ENCODE measurements at places on chromosomes 1 and 21.

- DNase-seq: no peak
These were observed 172.2 kb downstream of the CHRM3 start for GRCh38 chr1:239558559-239558958.

- no peak for DNase-seq
These were observed 48.5 kb upstream of the B3GALT5 start for GRCh38 chr21:39564200-39564599.

GRCh38 chr1:74523873-74524480 is 11.6 kb upstream of the LRRC53 start:
- DNase-seq: no peak

DNA sequence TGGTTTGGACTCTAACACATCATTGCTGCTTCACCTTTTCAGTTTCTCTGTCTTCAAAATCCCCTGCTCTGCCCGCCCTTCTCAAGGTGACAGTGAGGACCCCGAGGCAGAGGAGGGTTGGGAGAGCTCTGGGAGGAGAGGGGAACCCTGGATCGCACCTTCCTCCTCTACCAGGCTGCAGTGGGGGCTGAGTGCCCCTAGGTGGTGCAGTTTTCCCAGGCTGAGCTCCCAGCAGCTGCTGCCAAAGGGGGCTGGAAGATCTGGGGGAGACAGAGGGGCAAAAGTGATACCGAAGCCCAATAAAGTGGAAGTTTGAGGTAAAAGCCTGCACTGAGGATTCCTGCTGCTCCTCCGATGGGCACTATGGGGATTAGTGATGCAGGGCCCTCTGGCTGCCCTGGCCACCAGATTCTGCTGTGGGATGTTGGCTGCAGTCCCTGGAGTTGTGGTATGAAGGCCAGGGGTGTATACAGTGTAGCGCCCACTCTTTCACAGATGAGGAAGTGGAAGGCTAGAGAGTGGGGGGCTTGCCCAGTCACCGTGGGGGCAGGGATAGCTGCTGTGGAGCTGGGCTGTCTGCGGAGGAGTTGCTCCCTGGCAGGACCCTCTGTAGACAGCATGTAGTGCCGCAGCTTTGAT is 40.7 kb upstream of the SCMH1 start:
- DNase-seq: no peak

DNA sequence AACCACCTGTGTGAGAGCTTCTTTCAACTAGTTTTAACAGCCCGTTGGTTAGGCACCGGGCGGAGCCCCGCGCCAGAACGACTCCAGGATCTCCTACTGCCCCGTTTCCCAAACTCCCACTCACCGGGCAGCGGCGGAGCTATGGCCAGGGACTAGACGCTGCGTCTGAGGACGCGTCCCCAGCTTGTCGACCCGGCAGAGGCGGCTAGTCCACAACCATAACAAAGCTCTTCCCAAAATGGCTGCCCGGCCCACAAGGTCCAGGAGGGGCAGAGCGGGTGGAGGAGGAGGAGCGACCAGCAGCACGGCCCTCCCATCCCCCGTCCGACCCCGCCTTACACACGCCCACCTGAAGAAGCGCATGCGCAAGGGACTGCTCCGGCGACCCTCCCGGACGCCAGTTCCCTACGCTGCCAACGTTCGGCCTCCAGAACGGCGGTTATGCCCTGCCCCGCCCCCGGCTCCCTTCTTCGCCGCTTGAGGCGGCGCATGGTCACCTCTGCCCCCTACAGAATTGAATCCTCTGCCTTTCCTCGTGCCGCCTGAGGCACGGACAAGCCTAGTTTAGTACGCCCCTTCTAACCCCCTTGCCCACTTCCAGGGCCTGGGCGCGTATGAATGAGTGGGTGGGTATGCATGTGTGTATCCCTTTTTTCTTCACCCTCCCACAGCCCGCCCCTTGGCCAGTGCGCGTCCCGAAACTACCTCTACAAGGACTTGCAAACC is at the start of gene GPBP1L1:
Gene GPBP1L1, minus strand, starts transcription at position 246 of the 726 bp plus-strand sequence. CDS start 27,446 bp downstream, outside the sequence.
- peak; percentile 97 for DNase-seq

- DNase-seq: no peak
These were observed 104.0 kb downstream of the CDC7 start for GRCh38 chr1:91604632-91605031.

DNA sequence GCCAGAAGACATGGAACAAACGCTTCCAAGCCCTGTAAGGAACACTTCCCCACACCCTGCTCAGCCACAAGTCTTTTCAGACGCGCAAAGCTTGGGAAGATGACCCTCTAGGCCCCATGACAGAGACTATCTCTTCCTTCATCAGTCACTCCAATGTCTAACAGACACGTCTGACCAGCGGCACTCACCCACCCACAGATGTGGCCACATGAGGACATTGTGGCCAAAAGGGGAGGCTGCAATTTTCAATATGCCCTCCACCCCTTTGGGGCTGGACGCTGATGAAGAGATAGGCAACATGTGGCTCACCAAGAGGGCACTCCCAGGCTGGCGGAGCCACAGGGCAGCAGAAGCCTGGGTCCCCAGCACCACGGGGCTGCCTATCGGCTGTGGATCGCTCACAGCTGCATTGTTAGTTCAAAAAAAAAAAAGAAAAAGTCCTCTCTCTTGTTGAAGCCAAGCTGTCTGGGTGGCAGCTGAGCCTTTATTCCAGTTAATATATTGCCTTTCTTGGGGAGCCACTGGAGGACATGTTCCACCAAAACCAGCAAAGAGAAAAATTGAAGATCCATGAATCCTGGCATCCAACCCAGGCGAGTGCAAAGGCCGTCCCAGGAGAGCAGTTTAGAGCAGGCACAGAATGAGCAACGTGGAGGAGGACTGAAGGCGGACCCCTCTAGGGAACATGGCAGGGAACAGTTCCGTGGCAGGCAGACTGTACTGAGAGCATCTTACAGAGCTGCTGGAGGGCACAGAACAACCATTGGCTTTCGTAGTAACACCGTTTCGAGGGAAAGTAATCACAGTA is 52.7 kb upstream of the GPR153 start:
- DNase-seq: no peak

DNA sequence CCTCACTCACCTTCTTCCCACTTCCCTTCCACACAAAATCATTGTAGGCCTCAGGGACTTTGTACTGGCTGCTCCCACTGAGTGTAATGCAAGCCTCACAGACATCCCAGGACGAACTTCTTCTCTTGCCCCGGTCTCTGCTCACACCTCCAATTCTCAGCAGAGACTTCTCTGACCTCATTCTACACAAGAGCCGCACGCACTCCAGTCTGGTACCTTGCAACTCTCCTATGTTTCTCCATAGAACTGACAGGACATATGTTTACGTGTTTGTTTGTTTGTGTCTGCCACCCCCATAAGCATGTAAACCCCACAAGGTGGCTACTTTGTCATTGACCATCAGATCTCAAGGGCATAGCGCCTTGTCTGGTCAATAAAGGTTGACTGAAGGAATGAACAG is 350.8 kb downstream of the AJAP1 start:
- no peak for DNase-seq

DNA sequence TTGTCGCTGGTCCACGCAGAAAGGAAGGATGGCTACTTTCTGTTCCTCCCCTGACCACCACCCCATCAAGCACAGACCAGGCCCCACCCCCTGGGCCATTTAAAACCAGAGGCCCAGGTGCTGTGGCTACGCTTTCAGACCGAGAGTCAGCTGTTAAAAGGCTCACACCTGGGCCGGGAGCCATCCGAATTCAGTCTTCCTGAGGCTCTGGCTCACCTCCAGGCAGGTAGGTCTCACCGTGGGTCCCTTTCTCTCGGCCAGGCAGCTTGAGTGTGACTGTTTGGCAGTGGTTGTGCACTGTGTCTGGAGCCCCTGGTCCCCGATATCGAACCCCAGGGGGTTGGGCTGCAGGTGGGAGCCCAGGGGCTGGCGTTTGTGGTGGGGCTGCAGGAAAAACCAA is 7.2 kb downstream of the ACTL8 start:
- DNase-seq: no peak

- no peak for DNase-seq
These were observed 20.3 kb downstream of the ENO1 start for GRCh38 chr1:8858112-8858668.

GRCh38 chr1:40794974-40795715 is 11.6 kb downstream of the KCNQ4 start:
- DNase-seq: no peak

DNA sequence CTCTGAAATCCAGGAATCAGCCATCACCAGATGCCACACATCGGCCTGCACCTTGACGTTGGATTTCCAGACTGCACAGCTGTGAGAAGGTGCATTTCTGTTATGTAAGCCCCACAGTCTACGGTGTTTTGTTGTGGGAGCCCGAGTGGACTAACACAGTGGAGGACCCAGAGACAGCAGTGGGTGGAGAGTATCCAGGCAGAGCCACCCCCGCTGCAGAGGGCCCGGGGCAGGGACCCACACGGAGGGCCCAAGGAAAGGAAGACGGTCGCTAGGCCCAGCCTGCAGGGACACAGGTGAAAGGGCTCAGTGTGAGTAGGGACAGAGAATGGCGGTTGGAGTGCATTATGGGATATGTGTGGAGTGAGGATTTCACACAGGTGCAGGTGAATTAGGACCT is 288.3 kb upstream of the AJAP1 start:
- DNase-seq: no peak

GRCh38 chr1:241447031-241447644 is 72.4 kb downstream of the FH start:
- DNase-seq: no peak

GRCh38 chr1:185555743-185556142 is 178.4 kb upstream of the HMCN1 start:
- DNase-seq: no peak

DNA sequence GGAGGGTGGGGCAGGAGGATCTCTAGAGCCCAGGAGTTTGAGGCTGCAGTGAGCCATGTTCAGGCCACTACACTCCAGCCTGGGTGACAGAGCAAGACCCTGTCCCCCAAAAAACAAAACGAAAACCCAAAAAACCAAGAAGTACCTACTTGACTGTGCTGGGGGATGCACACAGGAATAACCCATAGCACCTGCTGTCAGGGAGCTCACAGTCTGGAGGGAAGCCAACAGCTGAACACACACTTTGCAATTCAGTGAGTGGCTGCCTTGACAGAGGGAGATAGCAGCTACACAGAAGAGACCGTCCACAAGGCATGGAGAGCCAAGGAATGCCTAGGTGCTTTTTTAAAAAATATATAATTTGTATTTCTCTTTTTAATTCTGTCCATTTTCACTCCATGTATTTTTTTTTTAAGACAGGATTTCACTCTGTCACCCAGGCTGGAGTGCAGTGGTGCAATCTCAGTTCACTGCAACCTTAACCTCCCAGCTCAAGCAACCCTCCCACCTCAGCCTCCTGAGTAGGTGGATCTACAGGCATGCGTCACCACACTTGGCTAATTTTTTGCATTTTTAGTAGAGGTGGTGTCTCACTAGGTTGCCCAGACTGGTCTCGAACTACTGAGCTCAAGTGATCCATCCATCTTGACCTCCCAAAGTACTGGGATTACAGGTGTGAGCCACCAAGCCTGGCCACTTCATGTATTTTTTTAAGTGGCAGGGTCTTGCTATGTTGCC is 68.7 kb downstream of the NID1 start:
- no peak for DNase-seq

DNA sequence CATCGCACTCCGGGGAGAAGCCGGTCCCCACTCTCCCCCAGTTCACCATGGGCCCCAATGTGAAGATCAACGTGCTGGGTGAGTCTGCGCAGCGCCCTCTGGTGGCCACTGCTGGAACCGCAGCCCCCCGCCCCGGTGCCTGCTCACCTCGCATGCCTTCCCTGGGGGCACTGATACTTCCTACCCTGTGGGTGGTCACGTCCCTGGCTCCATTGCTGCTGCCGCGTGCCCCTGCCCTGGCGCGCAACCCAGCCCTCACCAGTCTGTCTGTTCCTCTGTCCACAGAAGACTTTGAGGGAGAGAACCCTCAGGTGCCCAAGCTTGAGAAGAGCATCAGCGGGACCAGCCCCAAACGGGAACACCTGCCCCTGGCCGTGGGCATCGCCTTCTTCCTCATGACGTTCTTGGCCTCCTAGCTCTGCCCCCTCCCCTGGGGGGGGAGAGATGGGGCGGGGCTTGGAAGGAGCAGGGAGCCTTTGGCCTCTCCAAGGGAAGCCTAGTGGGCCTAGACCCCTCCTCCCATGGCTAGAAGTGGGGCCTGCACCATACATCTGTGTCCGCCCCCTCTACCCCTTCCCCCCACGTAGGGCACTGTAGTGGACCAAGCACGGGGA is 7.6 kb downstream of the EFNA3 start:
- peak; percentile 80 for DNase-seq

- no peak for DNase-seq
These were observed 298.0 kb upstream of the CXADR start for GRCh38 chr21:17214801-17215200.

- no peak for DNase-seq
These were observed 39.7 kb downstream of the PRRX1 start for GRCh38 chr1:170703591-170703990.

GRCh38 chr1:48066936-48067335 is 69.8 kb upstream of the TRABD2B start:
- no peak for DNase-seq

DNA sequence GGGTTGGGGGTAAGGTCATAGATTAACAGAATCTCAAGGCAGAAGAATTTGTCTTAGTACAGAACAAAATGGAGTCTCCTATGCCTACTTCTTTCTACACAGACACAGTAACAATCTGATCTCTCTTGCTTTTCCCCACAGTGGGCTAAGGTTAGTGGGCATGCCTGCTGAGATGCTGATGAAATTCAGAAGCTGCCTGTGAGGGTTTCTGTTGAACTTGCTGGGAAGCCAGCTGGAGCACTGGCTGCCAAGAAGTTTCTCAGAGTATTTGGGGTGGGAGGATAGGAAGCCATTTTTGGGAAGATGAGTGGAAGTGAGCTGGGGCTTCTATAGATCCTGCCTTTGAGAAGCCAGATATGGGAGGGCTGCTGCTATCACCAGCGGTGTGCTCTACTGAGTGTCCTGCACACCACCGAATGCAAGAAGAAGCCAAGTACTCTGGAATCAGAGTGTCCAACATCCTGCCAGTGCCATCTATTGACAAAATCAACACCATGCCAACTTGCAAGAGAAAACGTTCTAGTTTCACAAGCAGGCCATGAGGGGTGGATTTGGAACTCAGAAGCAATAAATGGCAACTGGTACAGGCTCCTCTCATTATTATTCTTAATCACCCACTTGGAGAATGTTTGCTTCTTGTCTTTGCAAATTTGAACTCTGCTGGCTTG is 102.7 kb downstream of the PTPRU start:
- DNase-seq: no peak

GRCh38 chr1:22143065-22144033 is at the start of gene WNT4:
WNT4 (minus strand) TSS chr1:22143097; CDS start chr1:22142922, 175 bp downstream.
- peak; percentile 12 for DNase-seq

DNA sequence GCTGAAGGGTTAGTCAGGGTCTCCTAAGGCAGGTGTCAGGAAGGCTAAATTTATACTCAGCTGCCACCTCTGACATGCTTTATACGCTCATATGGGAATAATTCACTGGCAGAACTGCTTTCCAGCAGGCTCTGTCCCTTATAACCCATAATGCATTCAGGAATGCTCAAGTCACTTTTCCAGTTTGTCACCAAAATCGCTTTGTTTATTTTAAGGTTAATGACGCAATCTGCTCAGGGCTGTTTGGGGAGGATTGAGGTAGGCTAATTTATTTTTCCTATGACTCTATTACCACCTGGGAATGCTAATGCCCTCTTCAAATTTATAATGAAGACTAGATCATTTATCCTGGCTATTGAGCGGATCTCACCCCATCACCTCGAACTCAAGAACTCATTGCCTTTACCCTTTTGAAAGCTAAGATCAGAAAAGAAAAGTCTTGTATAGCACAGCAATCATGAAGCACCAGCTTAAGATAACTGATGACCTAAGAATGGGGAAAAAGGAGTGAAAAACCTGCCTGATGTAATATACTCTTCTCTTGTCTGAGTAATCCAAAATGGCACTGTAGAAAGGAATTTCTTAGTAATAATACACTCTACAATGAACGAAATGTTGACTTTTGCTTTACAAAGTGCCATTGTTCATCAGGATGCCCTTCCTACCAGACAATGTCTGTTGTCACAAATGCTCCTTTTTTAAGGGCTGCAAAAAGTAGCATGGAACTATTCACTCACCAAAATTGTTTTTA is 97.9 kb upstream of the EXO1 start:
- no peak for DNase-seq

Data from T-helper 9 cell (primary cell).